ENCODE measurements at places on chromosomes 2 and 18. TPM values are rescaled to one million over a fixed set of nuclear protein-coding genes. Genes with fewer than 3 reads are reported as not detected.

- DNase-seq: no peak
Observed at GRCh38 chr18:476251-476664, 24.2 kb downstream of the COLEC12 start.

Gene GPR35
- total RNA-seq: 3.0 TPM

Gene CGREF1
- total RNA-seq: 2.7 TPM

GRCh38 chr2:233996000-233996399 is 54.5 kb upstream of the SPP2 start:
- no peak for DNase-seq

DNA sequence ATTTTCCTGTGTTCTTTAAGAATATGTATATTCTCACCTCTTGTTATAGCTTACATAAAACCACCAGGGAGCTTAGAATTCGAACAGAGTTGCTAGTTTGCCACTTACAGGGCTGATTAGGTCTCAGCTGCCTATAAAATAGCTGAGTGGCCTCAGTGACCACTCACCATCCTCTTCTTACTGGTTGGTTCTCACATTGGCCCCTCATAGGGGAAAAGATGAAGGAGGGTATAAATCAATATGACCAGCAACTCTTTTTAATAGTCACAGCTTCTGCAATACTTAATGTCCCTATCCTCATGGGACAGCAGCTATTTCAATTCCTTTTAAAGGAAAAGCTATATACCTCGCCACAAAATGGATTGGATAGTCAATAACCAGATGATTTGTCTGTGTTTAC is 199.4 kb upstream of the CDH20 start:
- DNase-seq: no peak

GRCh38 chr18:13725566-13726231 is 659 bp downstream of the FAM210A start:
- peak; percentile 9 for DNase-seq

DNA sequence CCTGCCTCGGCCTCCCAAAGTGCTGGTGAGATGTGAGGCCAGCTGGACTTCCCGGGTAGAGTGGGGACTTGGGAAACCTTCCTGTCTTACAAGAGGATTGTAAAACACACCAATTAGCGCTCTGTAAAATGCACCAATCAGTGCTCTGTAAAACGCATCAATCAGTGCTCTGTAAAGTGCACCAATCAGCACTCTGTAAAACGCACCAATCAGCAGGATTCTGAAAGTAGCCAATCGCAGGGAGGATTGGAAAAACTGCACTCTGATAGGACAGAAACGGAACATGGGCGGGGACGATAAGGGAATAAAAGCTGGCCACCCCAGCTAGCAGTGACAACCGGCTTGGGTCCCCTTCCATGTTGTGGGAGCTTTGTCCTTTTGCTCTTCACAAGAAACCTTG is 19.0 kb downstream of the RNF125 start:
- DNase-seq: no peak

GRCh38 chr18:57789759-57790158 is 13.4 kb downstream of the ATP8B1 start:
- DNase-seq: no peak

DNA sequence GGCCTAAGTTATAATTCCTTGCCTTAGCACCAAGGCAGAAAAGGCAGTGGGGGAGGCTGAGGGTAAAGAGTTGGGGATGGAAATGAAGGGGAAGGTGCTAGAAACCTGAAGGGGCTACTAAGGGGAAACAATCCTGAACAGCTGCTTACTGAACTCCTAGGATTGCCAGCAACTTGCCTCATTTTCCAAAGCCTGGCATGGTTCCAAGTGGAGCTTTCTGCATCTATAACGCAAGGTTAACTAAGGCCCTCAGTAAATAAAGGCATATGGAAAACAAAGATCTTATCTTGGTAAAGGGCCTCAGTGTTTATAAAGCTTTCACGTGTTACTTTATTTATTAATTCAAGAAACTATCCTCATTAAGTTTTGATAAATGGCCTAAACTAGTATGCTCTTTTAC is 10.9 kb downstream of the MEP1B start:
- no peak for DNase-seq

DNA sequence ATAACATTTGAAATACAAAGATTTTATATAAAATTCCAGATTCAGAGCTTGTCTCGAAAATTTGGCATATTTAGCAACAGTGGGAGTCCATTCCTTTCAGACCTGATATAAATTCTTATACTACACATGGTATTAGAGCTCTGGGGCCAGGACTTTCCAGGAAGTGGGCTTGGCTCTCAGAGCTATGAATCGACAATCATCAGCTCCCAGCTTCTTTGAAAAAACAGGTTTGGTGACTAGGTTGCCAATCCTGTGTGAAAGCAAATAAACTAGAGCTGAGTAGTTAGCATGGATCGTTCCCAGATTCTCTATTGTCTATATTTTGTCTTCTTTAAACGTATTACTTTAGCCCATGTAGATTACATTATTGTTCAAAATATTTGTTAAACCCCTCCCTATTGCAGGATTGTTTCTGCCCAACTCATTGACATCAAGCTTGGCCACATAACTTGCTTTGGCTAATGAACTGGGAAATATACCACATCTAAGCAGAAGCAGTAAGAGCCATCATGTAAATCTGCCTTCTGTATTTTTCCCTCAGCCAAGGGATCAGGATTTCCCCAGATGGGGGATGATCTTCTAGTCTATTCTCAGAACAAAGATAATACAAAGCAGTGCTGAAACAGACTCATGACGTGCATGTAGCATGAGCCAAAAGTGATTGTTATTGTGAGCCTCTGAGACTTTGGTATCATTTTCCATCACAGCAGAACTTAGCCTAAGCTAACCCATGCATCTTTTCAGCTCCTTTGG is 105.4 kb downstream of the KCNH7 start:
- DNase-seq: no peak

GRCh38 chr2:17373741-17374140 is 144.5 kb downstream of the RAD51AP2 start:
- no peak for DNase-seq

Gene MCFD2
- total RNA-seq: 63.4 TPM

DNA sequence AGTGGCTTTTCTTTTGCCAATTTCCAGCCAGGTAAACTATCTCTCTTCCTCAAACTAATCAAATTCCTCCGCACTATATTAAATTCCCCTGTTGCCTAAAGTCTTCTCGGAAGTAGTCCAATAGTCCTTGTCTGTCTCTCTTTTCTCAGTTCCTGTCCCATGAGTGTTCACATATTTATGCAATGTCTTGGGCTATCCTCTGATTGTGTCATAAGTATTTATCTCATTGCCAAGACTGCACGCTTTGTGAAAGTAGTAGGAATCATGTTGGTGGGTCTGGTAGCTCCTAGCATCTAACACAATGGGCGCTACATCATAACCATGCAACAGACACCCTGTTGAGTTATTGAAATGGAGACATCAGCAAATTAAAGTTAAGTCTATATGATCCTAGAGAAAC is 59.9 kb upstream of the POU3F3 start:
- DNase-seq: no peak

GRCh38 chr2:218953366-218953954 is 6.0 kb upstream of the CDK5R2 start:
- no peak for DNase-seq

DNA sequence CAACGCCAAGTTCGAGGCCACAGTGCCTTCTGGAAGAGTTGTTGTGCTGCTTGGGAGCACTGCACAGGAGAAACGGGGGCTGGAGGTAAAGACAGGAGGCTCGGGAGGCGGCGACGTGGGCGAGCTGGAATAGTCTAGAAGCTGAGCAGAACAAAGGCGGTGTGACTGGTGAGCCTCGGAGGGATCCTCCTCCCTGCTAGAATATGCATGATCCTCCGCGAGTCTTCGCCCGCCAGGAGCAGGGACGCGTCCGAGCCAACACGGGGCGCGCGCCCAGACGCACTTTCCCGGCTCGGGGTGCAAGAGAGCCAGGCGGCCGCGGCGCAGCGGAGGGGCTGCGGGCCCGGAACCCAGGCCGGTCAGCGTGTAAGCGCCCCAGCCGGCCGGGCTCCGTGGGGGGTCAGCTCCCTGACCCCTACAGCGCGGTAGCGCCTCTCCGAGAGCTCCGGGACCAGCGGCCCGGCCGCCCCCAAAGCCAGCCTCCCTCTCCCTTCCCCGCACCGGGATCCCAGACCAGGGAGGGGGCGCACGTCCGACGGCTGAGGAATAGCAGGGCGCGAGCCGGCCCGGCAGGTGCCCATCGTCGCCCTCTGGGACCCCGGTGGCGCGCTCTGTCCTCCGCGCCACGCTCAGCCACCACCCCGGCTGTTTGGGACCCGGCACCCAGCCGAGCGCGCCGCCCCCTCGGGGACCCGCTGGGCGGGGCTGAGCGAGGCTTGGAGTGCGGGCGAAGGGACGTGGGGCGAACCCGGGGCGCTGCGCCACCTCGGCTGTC is 62.5 kb downstream of the GNAL start:
- DNase-seq: no peak

Gene FBXO15
- 1.2 TPM for total RNA-seq

- DNase-seq: no peak
Observed at GRCh38 chr2:172357442-172357841, 69.9 kb upstream of the ITGA6 start.

DNA sequence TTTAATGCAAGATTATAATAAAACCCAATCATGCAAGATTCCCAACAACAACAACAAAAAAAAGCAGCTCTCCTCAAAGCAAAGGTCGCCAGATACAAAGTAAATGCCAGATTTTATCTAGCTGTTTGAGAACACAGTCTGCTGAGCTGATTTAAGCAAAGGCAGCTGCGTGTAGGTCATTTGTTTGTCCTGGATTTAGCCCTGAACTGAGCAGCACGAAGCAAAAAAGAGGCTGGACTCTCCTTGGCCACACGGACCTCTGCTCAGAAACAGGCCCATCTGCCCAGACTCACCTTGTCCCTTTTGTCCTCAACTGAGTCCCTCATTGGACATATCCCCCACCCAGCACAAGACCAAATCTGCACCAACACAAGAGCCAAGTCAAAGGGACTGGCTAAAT is 91.5 kb downstream of the PID1 start:
- no peak for DNase-seq

GRCh38 chr18:384897-385296 is 115.6 kb downstream of the COLEC12 start:
- no peak for DNase-seq

Gene KATNAL2
- 0.61 TPM for total RNA-seq

DNA sequence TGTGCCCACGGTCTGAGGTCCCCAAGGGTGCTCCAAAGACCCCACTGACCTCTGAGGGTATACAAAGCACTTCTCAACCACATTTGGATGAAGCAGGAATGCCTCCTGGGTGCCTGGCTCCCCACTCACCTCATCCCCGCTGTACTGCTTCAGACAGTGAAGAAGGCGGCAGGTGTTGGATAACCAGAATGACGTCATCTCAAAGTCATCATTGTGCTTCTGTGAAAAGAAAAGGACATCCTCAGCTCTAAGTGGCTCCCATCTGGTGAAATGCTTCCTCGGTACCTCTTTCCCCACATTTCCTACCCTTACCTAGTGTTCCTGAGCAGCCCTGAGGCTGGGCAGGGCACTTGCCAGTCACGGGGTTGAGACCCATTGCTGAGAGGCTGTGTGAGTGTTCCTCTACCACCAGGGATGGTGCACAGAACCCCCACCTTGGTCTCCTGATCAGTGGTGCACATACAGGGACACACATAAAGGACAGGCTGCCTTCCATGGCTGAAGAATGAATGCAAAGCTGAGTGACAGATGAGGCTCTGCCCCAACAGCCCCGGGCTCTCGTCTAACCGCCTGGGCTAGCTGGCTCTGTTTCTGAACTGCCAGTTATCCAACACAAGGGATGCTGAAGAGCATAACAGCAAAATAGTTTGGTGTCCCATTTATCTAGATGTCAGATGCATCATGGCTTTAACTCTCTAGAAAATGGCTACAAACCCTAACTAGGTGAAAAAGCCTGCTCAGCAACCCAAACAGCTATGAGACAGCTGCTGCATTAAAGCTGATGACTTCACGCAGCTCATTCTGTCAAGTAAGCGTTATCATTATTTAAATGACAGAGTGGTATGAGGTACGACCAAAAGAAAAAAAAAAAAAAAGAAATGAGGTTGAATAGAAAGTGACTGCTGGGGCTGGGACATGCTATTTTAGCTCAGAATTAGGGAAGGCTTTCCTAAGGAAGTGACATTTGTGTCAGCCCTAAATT is 28.2 kb upstream of the ACAA2 start:
- no peak for DNase-seq

DNA sequence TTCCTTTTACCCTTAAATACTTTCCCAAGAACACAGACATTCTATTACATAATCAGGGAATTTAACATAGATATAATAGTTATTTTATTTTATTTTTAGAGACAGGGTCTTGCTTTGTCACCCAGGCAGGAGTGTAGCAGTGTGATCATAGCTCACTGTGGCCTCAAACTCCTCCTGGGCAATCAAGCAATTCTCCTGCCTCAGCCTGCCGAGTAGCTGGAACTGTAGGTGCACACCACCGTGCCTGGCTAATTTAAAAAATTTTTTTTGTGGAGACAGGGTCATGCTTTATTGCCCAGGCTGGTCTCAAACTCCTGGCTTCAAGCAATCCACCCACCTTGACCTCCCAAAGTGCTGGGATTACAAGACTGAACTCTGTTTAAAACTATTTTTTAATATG is 45.6 kb downstream of the SLC4A1AP start:
- no peak for DNase-seq

DNA sequence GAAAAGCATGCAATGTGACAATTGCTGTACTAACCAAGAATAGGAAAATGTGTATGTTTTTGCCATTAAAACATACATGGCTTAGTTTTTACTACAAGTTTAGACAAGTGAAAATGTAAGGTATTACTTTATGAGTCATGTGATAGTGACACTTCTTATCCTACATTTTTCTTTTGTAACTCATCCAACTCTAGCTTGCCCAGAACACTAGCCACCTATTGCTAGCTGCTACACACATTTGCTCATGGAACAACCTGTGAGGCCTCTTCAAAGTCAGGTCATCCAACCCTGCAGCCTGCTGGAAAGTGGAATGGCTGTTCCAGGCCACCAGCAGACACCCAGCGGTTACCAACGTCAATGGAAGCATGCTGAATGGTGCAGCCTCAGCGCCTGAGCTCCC is 1043.9 kb downstream of the TMEM182 start:
- no peak for DNase-seq

DNA sequence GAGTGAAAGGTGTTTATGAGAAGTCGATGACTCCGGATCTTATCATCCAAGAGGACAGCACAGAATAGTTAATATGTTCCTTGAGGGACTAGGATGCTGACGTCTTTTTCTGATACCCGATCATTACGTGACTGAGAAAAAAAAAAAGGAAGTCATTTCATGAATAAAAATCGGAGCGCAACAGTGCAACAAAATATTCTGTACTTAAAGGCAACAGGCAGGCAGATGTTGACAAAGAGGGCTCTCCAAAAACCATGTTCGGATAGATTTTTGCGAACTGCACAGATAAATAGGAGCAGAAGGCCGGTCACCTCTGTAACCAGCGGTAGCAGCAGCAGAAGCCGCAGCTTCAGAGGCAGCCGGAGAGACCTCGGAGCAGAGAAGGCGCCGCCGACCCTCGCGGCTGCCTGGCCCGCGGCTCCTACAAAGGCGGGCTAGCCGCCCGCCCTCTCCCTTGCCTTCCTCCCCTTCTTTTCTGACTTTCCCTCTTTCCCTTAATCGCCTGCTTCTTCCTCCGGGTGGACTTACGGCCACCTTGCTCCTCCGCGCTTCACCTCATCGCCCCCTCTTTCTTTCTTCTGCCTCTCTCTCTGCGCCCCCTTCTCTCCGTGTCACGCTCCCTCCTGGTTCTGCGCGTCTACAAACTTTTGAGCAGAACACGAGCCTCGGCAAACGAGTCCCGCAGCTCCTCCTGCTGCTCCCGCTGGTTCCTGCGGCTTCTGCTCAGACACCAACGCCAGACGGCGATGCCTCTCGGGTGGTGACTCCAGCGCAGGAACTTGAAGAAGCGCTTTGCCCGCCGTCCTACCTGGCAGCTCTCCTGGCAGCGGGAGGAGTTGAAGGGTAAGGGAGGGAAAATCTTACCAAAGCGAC is at the start of gene ADCYAP1:
TSS of gene ADCYAP1 (plus strand) at position 654 of the 873 bp plus-strand sequence. CDS start 516 bp downstream, outside the sequence.
- DNase-seq: no peak

Gene C1QL2
- not detected for total RNA-seq
